ENCODE measurements at places on chromosomes 11 and 22.

GRCh38 chr11:117618302-117618981, 178.6 kb downstream of the DSCAML1 start:
- no peak for DNase-seq

DNA sequence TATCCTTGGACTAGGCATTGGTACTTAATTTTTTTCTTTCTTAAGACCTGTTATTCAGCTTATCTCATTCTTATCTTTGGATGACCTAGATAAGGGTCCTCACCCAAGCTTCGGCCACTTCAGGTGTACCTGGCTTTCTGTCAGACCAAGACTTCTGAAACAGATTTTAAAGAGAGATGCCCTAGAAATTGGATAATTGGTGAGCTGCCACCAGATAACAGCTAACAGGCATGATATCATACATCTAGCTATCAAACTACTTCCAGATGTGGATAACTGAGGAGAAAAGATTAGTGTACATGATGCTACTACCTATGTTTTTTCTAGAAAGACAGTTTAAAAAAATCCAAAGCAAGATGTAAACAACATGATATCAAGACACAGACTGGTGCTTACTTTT, 52.9 kb downstream of the FZD4 start:
- DNase-seq, result no peak

- no peak for DNase-seq
Measured at GRCh38 chr11:129331217-129331616, 44.4 kb upstream of the BARX2 start.

DNA sequence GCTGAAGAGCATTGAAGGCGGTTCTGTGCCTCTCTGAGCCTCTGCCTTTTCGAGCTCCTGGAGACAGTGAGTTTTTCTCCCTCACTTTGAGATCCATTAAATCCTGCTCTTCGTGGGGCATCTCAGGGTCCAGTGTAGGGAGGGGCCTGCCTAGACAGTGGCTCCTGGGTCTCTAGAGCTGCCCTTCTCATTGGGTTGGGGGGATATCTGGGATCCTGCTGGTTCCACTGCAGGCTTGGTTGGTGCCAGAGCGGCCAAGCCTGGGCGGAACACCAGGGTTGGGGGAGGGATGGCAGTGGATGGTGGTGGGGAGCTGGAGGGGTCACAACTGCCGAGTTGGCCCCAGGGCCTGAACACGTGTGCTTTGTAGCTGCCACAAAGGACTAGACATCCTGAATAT, 52.2 kb upstream of the CARS1 start:
- no peak for DNase-seq

GRCh38 chr11:65861165-65861505, 902 bp downstream of the MUS81 start:
- no peak for DNase-seq

GRCh38 chr11:112522536-112522935, 261.9 kb upstream of the PLET1 start:
- no peak for DNase-seq

Data from AG08395 (cell line).